ENCODE measurements at places on chromosomes 6 and 20. TPM values are rescaled to one million over a fixed set of nuclear protein-coding genes. Genes with fewer than 3 reads are reported as not detected.
A peak's percentile ranks its signal among the peaks of the same experiment; 100 is the strongest.

GRCh38 chr20:32506721-32507120 is 78.4 kb downstream of the NOL4L start:
- DNase-seq: no peak

GRCh38 chr20:19368351-19368750 is 155.9 kb downstream of the SLC24A3 start:
- no peak for DNase-seq

DNA sequence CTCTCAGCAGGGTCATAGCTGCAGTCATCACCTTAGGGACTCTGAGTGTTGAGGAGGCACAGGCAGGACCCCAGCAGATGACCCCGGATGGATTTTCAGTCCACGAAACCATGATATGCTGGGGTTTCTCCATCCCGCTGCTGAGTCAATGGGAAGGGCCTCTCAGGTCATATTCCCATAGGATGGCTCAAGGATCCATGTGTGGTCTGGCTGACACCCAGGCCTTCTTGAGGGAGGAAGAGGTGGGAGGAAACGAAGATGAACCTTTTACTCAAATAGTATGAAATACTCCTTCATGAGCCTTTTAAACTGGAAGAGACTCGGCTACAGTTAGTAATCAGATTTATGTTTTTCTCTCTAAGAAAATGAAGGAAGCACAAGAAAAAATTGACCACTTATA is 10.3 kb upstream of the RALY start:
- no peak for DNase-seq

DNA sequence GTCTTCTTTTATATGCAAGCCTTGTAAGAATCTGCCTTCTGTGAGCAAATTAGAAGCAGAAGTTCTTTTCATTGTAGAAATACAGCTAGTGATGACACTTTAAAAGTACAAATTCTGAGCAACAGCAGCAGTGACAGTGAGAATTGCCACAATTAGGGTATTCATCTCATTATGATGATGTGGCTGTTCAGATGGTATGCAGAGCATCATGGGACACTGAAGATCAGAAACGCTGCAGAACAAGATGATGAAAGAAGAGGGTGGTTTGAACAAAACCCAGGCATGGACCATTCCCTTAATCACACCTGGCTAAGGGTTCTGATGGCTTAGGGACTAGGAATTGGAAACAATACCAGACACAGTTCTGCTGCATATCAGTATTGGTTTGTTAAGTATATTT is 312.7 kb upstream of the TBX18 start:
- no peak for DNase-seq

The PTCRA gene
- 1.1 TPM for total RNA-seq

DNA sequence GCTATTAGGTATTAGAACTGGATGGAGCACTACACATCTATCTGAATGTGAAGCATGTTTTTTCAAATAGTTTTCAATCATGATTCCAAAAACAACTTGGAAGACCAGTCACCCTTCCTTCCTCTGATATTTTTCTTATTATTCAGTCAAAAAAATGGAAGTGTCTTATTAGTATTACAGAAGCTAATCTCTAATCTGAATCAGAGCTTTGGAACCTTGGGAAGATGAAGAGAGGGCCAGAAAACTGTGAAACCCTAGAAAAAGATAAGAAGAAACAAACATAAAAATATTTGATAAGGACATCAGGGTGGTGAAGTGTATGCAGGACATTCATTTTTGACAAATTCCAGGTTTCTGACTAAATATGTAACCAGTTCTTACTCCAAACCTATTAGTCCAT is 166.3 kb upstream of the PRSS16 start:
- DNase-seq: no peak

DNA sequence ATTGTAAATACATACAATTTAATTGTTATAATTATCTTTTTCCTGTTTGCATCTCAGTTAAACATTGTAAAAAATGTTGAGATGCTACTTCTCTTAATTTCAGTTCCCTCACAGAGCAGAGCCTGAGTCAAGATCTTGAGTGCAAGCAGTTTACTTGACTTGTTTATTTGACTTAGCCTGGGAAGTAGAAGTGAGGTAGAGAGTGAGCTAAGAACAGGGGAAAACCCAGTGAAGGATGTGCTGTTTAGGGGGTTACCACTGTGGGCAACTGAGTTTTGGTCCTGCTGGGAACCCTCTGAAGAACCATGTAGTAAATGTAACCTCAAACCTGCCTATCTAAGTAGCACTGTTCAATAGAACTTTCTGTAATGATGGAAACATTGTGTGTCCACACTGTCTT is 495.2 kb upstream of the FLRT3 start:
- no peak for DNase-seq

DNA sequence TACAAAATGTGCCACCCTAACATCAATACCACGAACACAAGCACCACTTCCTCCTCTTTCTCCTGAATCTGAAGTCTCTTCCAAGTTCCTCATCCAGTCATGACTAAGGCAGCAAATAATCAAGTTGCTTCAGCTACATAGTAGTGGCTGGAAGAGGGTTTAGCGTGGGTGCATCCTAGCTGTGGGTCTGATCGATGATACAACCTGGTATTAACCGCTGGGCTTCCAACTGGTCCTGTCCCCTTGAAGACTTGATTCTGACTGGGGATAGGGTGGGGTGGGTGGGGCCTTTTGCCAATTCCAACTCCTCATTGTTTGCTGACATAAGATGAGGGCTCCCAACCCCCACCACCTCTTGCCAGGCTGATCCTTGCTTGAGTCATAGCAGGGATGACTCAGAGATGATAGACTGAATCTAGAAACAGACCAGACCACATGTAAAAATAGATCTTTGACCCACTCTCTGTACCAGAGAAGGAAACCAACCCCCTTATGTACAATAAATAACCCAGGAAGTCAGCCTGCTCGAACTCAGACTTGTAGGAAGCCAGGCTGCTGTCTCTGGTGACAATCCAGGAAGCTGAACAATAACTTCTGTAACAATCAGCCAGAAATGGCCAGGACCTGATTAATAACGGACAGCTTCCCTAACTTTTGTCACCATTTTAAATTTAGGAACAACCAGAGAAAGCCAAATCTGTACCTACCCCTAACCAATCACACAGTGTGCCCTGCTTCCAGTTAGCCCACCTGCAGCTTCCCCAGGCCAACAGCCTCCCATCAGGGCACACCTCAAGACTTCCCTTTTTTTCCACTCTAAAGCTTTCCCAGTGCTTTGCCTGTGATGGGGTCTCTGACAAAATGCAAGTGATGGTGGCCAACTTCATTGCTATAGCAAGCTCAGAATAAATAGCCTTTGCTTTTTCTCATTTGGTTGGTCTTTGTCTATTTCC is 68.9 kb upstream of the FAM184A start:
- no peak for DNase-seq

The COL11A2 gene
- 0.89 TPM for total RNA-seq

The ZNF831 gene
- total RNA-seq: 90.3 TPM

DNA sequence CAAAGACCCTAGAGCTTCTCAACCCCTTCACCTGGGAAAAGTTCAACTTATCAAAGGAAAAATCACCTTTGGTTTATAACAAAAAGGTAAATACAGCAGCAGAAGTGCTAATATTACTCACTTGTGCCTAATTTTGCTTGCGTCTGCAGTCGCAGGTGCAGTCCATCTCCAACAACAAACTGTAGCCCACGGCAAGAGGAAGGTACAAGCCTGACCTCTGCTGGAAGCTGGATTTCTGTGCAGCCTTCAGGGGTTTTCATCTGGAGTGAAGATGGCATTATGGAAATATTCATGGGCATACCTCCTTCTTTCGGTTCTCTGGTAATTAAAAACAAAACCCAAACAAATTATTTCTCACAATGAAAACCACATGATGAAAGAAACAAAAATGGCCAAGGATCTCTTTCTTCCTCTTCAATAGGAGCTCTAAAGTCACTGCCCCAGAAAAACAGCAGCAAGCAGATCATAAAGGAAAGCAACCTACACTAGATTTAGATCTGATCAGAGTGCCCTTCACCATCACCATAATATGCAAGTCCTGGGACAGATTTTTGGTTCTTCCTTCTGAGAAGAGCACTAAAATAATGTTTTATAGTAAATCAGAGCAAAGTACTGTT is 7.8 kb downstream of the UBE3D start:
- no peak for DNase-seq

- DNase-seq: no peak
Measured at GRCh38 chr20:54350415-54350814, 125.0 kb upstream of the DOK5 start.

The GPLD1 gene
- total RNA-seq: 1.7 TPM

DNA sequence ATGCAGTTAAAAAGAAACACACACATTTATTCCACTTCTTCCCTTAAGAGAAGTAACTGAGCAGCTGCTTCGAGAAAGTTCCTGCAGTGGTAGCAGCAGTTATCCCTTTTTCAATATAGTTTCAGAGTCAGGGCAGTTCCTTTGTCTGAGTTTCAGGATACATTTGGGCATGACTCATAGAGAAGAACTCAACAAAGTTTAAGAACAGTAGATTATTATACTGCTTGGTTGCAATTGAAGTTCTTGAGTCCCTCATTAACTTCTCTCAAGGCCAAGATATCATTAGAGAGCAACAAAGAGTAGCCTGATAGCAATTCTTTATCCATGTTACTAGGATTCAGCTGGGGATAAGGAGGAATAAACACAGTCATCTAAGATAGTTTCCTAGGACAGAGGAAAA is 54.4 kb downstream of the TPD52L1 start:
- no peak for DNase-seq

The MUC22 gene
- not detected for total RNA-seq

GRCh38 chr6:142714951-142715785 is 229.8 kb downstream of the HIVEP2 start:
- no peak for DNase-seq

The CCN6 gene
- not detected for total RNA-seq

- DNase-seq: no peak
Measured at GRCh38 chr6:168387426-168387825, 53.6 kb upstream of the SMOC2 start.

- no peak for DNase-seq
Measured at GRCh38 chr6:33845031-33845745, 41.4 kb upstream of the MLN start.

DNA sequence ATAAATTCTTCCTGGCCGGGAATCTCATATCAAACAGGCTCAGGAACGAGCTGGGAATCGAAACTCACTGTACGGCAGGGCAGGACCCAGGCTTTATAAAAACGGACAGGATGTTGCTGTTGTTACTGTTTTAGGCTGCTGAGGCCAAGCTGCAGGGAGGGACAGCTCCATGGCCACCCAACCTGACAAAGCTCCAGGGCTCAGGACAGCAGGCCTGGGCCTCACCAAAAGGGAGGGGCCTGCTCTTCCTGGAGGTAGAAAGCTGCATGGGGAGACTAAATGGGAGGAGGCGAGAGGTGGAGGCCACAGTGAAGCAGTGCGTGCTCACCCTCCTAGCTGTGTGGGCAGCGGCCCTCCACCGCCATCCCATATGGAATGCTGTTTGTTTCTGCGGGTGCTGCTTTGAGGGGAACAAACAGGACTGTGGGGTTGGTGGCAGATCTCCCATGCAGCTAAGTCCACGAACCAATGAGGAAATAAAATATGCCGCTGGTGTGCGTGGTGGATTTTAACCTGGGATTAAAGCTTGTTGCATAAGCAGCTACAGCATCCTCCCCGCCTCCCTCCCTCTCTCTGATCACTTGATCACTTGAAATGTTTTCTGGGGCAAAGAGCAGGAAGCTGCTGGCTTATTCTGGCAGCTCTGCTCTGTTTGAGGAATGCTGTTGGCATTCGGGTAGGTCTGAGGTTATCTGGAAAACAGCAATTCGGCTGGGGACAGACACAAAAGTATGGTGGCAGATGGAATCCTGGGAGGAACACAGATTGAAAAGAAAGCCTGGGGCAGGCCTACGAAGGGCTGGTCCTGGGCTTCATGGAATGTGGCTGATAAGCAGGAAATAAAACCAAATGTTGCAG is 2.4 kb upstream of the ZMYND8 start:
- no peak for DNase-seq

DNA sequence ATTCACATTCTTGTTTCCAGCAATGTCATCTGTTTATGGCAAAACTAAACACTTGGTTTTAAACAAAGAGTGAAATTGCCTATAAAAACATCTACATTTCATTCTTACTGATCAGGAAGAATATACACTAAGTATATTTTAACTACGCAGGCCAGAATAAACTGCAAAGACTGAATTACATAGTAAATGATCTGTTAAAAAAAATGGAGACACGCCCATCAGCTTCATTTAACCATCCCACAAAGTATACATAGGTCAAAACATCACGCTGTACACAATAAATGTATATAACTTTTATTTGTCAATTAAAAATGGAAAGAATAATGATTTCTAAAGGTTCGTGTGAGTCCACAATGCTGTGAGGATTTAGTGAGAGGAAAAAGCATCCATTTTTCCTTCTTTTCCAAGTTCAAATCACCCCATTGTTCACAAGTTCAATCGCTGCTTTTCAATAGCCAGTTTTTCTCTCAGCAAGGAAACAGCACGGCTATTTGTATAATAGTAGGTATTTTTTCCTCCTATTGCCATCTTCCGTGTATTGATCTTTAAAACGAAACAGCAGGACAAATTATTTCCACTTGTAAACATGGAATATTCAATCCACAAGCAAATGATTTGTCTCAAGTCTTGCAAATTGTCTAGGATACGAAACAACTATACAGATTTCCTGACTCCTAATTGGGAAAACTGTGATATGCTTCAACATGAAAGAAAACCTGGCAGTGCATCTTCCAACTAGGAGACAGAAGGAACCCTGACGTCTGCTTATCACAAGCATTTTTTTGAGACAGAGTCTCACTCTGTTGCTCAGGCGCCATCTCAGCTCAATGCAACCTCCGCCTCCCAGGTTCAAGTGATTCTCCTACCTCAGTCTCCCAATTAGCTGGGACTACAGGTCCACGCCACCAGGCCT is 10.6 kb downstream of the SFT2D1 start:
- DNase-seq: no peak

- no peak for DNase-seq
Measured at GRCh38 chr20:58669287-58670006, 18.4 kb downstream of the STX16 start.

- DNase-seq: peak; percentile 36
Measured at GRCh38 chr6:127484212-127484863, 25.1 kb upstream of the KIAA0408 start.

The RING1 gene
- 34.2 TPM for total RNA-seq

The COL21A1 gene
- total RNA-seq: not detected

GRCh38 chr6:152386131-152386530 is 251.0 kb downstream of the SYNE1 start:
- DNase-seq: no peak

- no peak for DNase-seq
Measured at GRCh38 chr6:154106251-154106650, 67.2 kb downstream of the OPRM1 start.

DNA sequence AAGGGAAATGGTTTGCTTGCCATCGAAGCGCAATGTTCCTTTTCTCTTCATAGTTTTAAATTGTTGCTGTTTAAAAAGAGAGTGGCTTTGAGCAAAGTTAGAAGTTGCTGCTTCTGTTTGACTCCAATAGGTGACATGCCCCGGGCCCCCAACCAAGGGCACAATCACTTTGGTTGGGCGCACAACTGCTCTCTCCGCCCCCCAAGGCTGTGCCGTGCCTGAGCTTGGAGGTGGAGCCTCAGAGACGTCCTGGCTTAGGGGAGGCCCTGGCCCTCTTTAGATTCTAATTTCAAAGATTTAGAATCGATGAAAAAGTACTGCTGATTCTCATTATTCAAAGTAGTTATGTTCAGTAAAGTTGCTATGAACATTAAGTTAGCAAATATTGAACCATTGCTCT is 725.9 kb downstream of the COL12A1 start:
- no peak for DNase-seq
